Activated CD4-positive, alpha-beta T cell treated with anti-CD3 and anti-CD28 coated beads, Interleukin-2, amount 50 U/mL, for 48 hours (primary cell): ENCODE measurements at places on chromosomes 13 and 19.

GRCh38 chr13:72204291-72204690 is 337.3 kb upstream of the DACH1 start:
- DNase-seq = no peak

- no peak for DNase-seq
These were observed 895.6 kb upstream of the SLC10A2 start for GRCh38 chr13:103961784-103962183.

- DNase-seq = no peak
These were observed 25.6 kb upstream of the GARRE1 start for GRCh38 chr19:34228762-34229161.

GRCh38 chr13:110468986-110469495 is 92.5 kb downstream of the RAB20 start:
- no peak for DNase-seq

DNA sequence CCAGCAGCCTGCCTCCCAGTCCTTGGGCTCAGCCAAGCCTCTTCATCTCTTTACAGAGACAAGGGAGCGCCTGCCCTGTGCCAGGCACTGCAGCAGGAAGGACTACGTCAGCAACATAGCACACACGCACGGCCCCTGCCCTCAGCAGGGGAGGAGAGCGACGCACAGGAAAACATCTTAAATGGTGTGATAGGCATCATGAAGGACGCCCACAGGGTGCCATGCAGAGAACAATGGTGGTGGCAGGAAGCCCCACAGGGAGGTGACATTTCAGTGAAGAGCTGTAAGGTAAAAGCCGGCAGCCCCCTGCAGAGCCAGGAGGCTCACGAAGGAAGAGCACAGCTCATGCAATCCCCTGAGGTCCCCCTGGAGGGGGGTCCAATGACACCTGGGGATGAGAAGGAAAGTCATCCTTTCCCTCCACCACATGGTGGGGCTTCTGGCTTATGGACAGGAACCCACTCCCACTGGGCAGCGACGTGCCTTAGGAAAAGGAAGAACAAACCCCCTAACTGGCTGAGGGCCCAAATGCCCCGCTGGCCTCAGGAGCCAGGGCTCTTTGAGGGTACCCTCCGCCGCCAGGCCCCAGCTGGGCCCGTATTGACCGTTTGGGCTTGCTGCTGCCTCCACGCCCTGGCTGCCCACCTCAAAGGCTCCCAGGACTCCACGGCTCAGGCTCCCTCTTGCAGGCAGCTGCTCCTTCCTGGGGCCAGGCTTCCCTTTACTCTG is 37.3 kb upstream of the C13orf42 start:
- DNase-seq = no peak
